Nucleus accumbens (tissue), 56 donors: ENCODE measurements at places on chromosomes 7 and 10.

GRCh38 chr7:35252612-35253459 lies 1.1 kb downstream of the TBX20 start:
- DNase-seq, result no peak

DNA sequence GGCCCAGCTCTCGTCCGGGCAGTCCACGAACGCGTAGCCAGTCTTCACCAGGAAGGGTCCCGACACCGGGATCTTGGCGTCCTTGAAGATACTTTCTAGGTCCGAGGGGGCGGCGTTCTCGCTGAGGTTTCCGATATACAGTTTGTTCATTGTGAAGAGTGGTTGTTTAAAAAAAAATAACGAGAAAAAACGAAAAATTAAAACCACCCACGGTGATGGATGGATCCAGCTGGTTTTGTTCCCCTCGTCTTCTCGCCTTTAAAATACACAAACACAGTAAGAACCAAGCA lies 385 bp downstream of the IGF2BP3 start:
- no peak for DNase-seq

- no peak for DNase-seq
Measured at GRCh38 chr10:110617425-110618229, 26.5 kb upstream of the RBM20 start.

- DNase-seq, result no peak
Measured at GRCh38 chr10:114802177-114802576, 19.4 kb upstream of the FHIP2A start.

GRCh38 chr7:137741443-137741842 lies 105.3 kb downstream of the DGKI start:
- no peak for DNase-seq

DNA sequence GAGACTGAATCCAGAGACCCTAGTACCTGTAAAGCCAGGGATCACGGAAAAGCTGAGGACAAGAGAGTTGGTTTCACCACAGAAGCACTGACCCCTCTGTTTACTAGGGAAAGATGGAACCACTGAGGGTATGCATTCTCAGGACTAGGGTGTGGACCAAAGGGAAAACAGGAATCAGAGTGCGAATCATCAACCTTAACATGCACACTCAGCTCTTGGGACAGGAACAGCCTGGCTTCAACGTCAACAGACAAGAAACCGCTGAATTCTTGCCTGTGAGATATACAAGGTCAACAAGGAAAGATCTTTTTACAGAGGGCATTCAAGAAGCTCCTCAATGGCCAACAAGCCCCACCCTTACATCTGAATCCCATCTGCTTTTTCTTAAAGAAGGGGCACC lies 14.9 kb downstream of the TNRC18 start:
- no peak for DNase-seq

DNA sequence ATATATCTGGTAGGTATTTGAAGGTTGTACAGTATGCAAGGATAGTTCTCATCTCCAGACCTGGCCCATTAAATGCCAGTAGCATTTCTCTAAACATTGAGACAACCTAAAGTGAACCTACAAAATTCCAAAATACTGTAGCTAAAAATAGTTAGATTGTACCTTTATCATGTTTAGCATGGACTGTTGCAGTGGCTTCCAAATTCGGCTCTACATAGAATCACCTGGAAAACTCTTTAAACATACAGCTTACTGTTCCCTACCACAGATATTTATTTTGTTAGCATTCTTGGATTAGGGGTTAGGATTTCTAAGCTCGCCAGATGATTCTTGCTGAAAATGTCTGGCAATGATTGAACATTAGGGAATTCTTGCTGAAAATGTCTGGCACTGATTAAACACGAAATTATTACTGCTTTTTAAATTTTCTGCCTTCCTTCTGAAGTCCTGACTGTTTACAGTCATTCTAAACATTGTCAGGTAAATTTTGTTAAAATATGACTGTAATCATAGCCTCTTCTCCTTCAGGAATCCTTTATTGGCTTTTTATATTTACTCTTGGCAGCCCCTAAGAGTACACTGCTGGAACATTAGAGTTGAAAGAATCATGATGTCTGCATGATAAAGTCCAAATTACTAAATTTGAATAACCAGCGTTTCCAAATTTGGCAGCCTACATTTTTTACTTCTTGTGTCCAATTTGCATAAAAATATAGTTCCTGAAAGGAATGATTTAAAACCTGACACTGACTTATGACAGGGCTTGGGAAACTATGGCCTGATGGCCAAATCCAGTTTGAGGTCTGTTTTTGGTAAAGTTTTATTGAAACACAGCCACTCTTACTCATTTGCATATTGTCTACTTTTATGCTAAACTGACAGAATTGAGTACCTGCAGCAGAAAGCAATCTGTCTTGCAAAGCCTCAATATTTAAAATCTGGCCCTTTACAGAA lies 40.3 kb downstream of the SHOC2 start:
- no peak for DNase-seq

GRCh38 chr10:119834188-119834587 lies 38.5 kb downstream of the MCMBP start:
- no peak for DNase-seq

- DNase-seq, result no peak
Measured at GRCh38 chr7:66886152-66886551, 34.9 kb upstream of the TMEM248 start.

- no peak for DNase-seq
Measured at GRCh38 chr10:88664142-88664541, at the start of gene LIPF. Gene LIPF, plus strand, starts transcription at chr10:88664442. Its CDS starts 2,856 bp downstream, at chr10:88667298.

DNA sequence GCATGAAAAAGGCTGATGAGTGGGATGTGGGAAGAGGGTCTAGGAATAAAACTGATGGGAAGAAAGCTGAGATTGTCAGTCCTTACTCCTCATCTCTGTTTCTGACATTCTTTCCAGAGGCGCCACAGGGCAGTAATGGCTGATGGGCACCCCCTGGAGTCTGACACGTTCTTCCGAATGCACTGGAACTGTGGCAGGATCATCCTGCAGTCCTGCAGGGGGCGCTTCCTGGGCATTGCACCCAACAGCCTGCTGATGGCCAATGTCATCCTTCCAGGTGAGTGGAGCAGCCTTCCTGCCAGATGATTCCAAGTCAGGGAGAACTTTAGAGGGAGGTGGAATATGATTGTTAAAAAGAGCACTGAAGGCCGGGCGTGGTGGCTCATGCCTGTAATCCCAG lies 4.8 kb downstream of the FSCN3 start:
- no peak for DNase-seq

DNA sequence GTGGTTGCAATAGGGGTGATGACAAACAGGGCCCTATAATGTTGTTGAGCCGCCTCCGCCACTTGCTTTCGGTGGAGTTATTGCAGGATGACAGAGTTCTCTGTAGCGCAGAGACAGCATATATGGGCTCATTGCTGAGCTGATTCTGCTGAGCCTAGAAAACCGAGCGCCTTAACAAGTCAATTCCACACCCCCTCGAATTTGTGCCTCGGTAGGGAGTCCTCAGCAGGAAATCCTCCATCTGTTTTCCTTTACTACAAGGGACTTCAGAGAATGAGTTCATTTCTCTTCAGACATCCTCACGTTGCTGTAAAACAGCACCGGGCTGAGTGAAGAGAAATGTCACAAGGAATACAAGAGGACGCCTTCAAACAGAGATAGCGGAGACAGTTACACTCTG lies 90.7 kb upstream of the KIAA1217 start:
- no peak for DNase-seq

GRCh38 chr10:10952800-10953199 lies 64.9 kb upstream of the CELF2 start:
- DNase-seq, result no peak

- no peak for DNase-seq
Measured at GRCh38 chr10:49310460-49310859, 11.5 kb downstream of the C10orf71 start.

- no peak for DNase-seq
Measured at GRCh38 chr7:134873253-134873652, 93.8 kb downstream of the CALD1 start.
